Activated T-cell treated with anti-CD3 and anti-CD28 coated beads, Interleukin-2, amount 50 U/mL, for 72 hours (primary cell): ENCODE measurements at places on chromosomes 11 and 22.
A peak's percentile ranks its signal among the peaks of the same experiment; 100 is the strongest.

GRCh38 chr11:130573767-130574166 lies 125.3 kb downstream of the ADAMTS15 start:
- DNase-seq = no peak

GRCh38 chr11:33531743-33532181 lies 168.9 kb downstream of the C11orf91 start:
- no peak for DNase-seq

- DNase-seq = no peak
These were observed 45.8 kb upstream of the LIN7C start for GRCh38 chr11:27552341-27552740.

GRCh38 chr11:47714554-47715081 lies 551 bp downstream of the AGBL2 start:
- no peak for DNase-seq

- no peak for DNase-seq
These were observed 110.2 kb downstream of the GRIA4 start for GRCh38 chr11:105720096-105720495.

- DNase-seq = no peak
These were observed 1.2 kb upstream of the TIMP3 start for GRCh38 chr22:32800158-32800882.

- DNase-seq = no peak
These were observed 3.4 kb downstream of the IRF7 start for GRCh38 chr11:612201-612960.

DNA sequence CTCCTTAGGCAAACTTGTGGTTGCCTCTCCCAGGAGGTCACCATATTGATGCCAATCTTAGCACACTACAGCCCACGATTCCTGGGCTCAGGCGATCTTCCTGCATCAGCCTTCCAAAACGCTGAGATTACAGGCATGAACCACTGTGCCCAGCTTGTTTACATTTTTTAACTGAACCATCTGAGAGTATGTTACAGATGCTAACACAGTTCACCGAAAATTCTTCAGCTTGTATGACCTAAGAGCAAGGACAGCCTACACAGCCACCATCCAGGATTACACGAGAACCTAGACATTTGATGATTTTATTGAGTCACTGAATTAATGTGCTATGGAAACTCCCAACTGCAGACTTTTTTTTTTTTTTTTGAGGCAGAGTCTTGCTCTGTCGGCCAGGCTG lies 5.8 kb upstream of the LGALS1 start:
- no peak for DNase-seq

- DNase-seq = no peak
These were observed 251.2 kb downstream of the ETS1 start for GRCh38 chr11:128336203-128336602.

GRCh38 chr11:7971846-7972245 lies 6.6 kb upstream of the NLRP10 start:
- no peak for DNase-seq

DNA sequence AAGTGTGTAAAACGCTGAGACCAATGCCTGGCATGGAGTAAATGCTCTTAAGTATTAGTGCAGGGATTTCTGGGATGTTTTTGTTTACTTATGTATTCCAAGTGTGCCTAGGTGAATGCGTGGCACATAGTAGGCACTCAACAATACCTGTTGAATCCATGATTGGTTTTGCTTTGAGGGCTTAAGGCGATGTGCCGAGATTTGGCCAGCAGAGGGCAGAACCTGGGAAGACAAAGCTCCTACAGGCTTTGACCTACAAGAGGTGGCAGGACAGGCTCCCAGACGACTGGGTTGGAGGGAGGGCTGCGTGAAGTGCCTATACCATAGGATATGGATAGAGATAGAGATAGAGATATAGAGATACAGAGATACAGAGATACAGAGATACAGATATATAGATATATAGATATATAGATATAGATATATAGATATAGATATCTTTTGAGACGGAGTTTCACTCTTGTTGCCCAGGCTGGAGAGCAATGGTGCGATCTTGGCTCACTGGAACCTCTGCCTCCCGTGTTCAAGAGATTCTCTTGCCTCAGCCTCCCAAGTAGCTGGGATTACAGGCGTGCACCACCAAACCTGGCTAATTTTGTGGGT lies 13.9 kb downstream of the KCNE3 start:
- DNase-seq = peak; percentile 68

GRCh38 chr11:59011655-59012397 lies 72.5 kb downstream of the GLYATL1 start:
- no peak for DNase-seq

DNA sequence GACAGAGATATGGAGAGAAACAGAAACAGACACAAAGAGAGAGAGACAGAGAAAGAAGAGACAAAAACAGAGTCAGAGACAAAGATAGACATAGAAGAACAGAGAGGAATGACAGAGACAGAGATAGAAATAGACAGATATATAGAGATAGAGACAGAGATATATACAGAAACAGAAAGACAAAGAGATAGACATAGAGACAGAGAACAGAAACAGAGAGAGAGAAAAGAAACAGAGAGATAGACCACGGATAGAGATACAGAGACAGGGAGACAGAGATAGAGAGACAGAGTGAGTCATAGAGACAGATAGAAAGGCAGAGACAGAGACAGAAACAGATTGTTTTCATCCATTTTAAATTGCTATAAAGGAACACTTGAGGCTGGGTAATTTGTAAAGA lies 12.3 kb upstream of the MPEG1 start:
- DNase-seq = no peak

GRCh38 chr11:10716122-10716521 lies 22.6 kb upstream of the IRAG1 start:
- DNase-seq = no peak

DNA sequence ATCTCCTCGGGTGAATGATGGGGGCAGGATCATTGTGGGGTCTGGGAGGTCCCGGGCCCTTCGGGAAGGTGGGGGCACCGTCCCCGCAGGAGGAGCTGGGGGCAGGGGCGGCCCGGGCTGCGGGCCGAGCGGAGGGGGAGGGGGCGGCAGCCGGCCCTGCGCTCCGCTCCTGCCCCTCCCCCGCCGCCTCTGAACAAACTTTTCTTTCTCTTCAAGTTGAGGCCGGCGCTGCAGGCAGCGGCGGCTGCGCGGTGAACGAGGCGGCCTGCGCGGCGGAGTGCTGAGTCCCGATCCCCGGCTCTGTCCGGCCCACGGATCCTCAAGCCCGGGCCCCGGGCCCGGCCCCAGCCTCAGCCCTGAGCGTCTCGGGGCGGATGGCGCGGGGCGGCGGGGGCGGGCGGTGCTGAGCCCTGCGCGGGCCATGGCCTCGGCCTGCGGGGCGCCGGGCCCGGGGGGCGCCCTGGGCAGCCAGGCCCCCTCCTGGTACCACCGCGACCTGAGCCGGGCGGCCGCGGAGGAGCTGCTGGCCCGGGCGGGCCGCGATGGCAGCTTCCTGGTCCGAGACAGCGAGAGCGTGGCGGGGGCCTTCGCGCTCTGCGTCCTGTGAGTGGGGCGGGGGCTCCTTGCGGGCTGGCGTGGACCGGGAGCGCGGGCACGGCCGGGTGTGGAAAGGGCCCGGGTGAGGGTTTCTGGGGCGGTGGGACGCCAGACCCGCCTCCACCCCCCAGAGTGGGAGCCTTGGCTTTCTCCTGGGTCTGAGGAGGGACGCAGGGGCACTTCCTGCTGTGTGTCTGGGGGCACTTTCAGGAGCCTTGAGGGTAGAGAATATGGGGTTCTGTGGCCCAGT lies at the start of gene INPPL1:
Gene INPPL1 (plus strand): TSS at position 204 of the 847 bp plus-strand sequence. CDS start 218 bp downstream, at position 422.
- DNase-seq = peak; percentile 54

- DNase-seq = no peak
These were observed 27.7 kb downstream of the SUSD2 start for GRCh38 chr22:24209016-24209415.

- DNase-seq = no peak
These were observed 86.9 kb upstream of the NNMT start for GRCh38 chr11:114209343-114209742.

GRCh38 chr11:119672597-119672996 lies 56.4 kb downstream of the NECTIN1 start:
- no peak for DNase-seq

- DNase-seq = no peak
These were observed 363.5 kb upstream of the PITPNB start for GRCh38 chr22:28282405-28283067.

DNA sequence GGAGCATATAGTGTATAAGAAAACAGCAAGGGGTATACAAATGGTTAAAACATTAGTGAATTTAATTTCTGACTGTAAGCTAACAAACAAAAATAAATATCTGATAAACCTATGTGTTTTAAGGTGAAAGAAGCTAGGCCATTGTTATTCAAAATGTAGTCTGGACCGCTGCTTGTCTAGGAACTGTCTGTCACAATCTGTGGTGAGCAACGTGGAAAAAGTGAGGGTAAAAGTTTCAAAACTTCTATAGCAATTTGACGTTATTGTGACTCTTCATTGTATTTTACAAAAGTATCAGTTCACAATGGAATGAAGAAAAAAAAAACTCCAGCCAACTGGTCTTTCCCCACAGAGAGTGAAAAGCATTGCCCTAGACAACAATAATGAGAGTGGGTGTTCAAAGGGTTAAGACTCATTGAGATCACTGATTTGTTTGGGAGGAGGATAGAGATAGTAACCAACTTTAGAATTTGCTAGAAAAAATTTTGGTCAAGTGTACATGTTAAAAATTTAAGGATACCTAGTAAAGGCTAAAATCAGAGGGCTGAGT lies 79.1 kb downstream of the UVRAG start:
- peak; percentile 12 for DNase-seq

DNA sequence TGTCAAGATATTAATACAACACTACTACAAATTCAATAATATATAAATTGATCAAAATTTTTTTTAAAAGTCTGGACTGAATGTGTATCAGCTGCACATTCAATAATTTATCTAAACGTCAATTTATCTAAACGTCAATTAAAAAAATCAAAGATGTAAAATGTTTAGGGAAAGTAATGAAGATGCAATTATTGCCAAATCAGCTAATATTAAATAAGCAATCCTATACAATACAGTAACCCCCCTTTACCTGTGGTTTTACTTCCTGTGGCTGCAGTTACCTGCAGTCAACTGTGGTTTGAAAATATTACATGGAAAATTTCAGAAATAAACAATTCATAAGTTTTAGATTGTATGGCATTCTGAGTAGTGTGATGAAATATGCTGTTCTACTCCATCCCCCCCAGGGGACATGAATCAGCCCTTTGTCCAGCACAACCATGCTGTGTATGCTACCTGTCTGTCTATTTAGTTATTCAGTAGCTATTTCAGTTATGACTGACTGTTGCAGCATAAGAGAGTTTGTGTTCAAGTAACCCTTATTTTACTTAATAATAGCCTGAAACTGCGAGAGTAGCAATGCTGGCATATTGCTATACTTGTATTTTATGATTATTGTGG lies 72.2 kb downstream of the CWF19L2 start:
- DNase-seq = no peak

DNA sequence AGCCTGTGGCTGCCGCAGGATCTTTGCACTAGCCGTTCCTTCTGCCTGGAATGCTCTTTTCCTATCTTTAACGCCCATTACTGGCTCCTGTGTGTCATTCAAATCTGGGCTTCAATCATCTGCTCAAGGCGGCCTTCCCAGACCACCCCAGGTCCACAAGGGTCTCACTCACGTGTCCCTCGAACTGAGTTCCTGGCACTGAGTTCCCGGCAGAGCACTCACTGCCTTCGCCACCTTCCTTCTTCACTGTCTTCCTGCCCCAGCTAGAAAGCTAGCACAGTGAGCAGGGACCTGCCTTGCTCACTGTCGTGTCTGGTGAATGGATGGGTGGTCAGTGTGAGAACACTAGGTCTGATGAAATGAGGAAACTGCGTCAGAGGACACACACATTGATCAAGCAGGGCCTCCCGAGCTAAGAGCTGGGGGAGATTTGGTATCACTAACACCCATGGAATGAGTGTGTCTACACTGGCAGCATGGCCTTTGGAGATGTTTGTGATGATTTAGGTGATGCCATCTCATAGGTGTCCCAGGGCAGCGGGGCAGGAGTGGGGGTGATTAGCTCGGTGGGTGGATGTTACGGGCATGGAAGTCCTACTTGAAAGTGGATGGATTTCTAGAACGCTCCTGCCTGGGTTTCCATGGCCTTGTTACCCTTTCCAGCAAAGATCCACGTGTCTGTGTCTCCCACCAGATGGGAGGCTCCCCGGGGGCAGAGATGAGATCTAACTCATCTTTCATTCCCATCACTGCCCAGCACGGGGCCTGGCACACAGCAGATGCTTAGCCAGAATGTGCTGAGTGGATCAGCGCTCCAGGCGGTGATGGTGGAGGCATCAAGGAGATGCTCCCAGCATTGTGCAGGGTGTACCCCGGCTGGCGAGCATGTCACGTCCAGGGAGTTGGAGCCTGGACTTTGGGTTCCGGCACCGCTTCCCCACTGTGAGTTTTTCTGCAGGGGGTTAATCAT lies 64.5 kb downstream of the SHISAL1 start:
- DNase-seq = no peak

GRCh38 chr22:50473088-50473487 lies 1.7 kb downstream of the SBF1 start:
- DNase-seq = peak; percentile 69

DNA sequence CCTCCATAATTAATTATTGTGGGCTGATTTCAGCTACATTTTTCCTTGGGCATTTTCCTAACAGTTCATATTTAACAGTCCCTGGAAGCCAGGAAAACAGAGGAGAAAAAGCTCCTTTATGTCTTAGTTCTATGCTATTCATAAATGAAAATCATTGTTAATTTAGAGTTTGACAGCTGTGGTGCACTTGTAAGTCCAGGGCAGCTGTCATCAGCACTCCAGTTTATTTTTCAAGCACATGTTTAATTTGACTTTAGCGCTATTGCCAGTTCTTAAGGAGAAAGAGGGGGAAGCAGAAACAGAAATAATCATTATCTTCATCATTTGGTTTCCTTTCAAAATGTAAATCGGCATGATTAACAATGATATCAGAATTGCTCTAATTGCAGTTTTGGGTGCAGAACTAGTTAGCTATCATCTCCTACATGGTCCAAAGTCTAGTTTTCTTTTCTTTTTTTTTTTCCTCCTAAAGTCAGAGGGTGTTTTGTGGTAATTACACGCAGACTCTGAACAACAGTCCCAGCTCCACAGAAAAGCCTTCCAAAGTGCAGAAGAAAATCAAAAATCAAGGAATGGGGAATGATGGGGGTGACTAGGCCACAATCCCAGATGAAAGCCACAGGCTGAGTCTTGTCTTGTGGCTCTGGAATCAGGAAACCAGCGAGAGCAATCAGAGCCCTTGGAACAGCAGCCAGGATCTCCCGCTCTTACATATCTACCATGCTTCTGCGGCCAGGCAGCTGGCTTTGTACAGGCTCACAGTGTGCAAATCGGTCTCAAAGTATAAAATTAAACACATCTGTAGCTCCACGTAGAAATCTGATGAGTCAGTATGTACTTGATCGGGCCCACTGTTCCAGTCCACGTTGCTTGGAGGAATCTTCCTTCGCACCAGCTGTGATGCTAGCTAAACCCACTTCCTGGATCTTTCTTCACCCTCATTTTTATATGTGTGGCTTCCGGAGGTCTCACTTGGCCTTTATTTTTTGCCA lies 91.9 kb downstream of the SPON1 start:
- DNase-seq = no peak

GRCh38 chr11:128532016-128532571 lies 55.3 kb downstream of the ETS1 start:
- DNase-seq = no peak

GRCh38 chr11:1827095-1827813 lies 7.5 kb upstream of the SYT8 start:
- no peak for DNase-seq

- DNase-seq = no peak
These were observed 28.8 kb upstream of the CHORDC1 start for GRCh38 chr11:90251599-90251998.

GRCh38 chr11:93563857-93564256 lies 20.7 kb upstream of the SMCO4 start:
- no peak for DNase-seq

GRCh38 chr11:16117989-16118756 lies 238.2 kb downstream of the SOX6 start:
- DNase-seq = no peak
